ENCODE measurements at places on chromosomes 7 and 10.

DNA sequence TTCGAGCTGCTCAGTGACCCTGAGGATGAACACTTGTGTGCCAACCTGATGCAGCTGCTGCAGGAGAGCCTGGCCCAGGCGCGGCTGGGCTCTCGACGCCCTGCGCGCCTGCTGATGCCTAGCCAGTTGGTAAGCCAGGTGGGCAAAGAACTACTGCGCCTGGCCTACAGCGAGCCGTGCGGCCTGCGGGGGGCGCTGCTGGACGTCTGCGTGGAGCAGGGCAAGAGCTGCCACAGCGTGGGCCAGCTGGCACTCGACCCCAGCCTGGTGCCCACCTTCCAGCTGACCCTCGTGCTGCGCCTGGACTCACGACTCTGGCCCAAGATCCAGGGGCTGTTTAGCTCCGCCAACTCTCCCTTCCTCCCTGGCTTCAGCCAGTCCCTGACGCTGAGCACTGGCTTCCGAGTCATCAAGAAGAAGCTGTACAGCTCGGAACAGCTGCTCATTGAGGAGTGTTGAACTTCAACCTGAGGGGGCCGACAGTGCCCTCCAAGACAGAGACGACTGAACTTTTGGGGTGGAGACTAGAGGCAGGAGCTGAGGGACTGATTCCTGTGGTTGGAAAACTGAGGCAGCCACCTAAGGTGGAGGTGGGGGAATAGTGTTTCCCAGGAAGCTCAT, 1.1 kb downstream of the DDIT4 start:
- DNase-seq = no peak

GRCh38 chr10:68330852-68331454, 911 bp upstream of the HNRNPH3 start:
- DNase-seq = peak; percentile 70

GRCh38 chr7:123548406-123548805, 9.2 kb downstream of the NDUFA5 start:
- DNase-seq = no peak

GRCh38 chr10:66746246-66746645, 179.6 kb upstream of the LRRTM3 start:
- no peak for DNase-seq

- no peak for DNase-seq
Measured at GRCh38 chr10:126063353-126063791, 167.0 kb downstream of the FANK1 start.

DNA sequence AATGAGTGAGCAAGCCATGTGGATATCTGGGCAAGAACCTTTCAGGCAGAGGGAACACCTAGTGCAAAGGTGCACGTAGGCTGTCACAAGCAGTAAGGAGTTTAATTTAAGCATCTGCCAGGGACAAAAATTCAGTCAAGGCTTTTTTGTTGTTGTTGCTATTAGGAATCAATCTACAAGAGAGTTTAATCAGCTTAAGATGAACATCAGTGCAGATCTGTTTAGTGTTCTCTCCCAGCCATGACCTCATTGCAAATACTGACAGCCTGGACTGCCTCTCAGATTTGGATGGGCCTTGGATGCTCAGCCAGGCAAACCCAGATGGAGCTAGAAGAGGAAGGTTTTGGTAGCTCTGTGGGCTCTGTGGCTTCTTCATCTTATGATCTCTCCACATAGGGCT, 3.3 kb upstream of the GLCCI1 start:
- no peak for DNase-seq

DNA sequence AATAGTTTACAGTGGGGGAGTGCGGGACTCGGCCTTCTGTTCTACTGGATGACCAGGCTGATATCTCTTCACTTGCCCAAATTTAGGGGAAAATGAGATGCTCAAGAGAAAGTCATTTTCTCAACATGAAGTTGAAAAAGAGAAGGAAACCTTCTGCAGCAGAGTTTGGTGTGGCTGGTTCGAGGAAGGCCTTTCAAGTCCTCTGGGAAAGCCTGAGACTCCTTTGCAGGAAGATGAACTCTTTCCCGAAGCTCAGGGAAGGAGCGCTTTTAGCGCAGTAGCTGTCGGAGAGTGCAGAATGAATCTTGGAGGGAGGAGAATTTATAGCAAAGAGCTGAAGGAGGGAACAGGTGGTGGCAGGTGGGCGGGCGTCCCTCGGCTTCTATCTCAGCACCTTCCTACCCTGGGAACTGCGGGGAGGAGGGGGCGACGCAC, at the start of gene ATOH7:
TSS of gene ATOH7 (minus strand) at position 297 of the 435 bp plus-strand sequence. CDS start 436 bp downstream, outside the sequence.
- no peak for DNase-seq

DNA sequence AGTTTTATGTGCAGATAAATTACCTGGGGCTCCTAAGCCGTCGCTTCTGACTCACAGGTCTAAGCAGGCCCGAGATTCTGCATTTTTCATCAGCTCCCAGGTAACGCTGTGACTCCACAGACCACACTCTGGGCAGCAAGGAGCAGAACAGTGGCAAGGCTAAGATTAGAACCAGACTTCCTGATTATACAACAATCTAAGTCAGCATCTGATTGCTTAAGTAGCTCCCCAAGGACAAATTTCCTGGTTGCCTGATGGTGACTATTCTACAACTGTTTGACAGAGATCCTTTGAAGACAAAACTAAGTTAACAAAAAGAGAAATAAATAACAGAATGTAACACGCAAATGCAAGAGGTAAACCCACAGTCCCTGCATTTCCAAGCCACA, 69.0 kb downstream of the CREB3L2 start:
- no peak for DNase-seq

- peak; percentile 51 for DNase-seq
Measured at GRCh38 chr10:71392791-71393781, 3.6 kb upstream of the CDH23 start.

- DNase-seq = no peak
Measured at GRCh38 chr10:19788075-19788686, 28.1 kb upstream of the PLXDC2 start.

DNA sequence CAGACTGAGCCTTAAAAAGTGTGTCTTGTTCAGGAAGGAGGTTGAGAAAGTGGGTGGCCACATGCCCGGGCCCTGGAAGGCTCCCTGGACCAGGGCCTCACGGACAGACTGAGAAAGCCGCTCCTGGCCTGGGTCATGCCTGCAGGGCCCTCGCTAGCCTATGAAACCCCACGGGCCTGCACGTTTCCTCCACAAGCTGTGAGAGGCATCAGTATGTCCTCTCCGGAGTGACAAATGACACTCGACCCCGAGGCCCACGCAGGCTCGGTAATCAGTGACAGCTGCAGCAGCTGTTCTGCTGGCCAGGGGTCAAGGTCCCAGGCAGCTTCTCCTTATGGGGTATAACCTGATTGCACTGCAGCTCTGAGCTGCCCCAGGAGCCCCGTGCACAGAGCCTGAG, 47.6 kb downstream of the ASB13 start:
- no peak for DNase-seq

- DNase-seq = no peak
Measured at GRCh38 chr7:41134300-41135255, 568.3 kb downstream of the INHBA start.

- peak; percentile 98 for DNase-seq
Measured at GRCh38 chr7:23474094-23474828, 4.0 kb upstream of the IGF2BP3 start.

DNA sequence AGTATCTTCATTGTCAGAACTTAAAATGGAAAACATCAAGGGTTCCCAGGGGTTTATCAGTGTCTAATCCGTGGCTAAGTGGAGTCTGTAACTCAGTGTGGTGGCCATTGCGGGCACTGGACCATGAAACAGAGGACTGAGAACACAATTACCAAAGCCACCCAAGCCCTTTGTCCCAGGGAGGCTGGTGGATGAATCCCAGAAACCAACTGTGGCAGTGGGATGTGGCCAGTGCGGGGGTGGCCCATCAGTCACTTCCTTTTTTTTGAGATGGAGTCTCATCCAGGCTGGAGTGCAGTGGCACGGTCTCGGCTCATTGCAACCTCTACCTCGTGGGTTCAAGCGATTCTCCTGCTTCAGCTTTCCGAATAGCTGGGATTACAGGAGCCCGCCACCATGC, 61.8 kb downstream of the TACC2 start:
- DNase-seq = no peak

DNA sequence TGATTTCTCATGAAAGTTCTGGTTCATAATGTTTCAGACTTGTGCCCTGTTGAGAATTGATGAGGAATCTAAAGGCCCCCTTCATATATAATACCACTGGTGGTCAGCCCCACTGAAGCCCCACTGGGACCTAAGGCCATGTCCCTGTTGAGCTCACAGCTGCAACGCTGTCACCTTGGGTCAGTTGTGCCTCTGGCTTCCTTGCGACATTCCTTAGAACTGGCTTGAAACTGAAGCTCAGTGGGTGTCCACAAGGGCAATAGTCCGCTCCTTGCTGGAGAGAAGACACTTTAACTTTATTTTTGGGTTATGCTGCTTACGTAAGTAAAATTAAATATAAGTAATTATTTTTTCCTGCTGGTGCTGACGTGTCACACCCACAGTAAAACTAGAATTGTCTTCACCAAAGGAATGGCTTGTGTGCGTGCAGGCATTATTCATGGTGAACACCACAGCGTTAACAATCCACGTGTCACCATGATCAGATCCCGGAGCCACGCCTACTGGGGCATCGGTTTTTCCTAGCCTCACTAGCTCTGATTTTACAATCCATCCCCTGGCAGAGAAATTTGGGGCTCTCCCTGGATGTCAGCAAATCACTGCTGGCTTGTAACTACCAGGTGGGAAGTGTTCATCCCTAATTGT, 66.5 kb downstream of the BICC1 start:
- no peak for DNase-seq

- no peak for DNase-seq
Measured at GRCh38 chr10:86377797-86378146, 11.2 kb upstream of the GRID1 start.

DNA sequence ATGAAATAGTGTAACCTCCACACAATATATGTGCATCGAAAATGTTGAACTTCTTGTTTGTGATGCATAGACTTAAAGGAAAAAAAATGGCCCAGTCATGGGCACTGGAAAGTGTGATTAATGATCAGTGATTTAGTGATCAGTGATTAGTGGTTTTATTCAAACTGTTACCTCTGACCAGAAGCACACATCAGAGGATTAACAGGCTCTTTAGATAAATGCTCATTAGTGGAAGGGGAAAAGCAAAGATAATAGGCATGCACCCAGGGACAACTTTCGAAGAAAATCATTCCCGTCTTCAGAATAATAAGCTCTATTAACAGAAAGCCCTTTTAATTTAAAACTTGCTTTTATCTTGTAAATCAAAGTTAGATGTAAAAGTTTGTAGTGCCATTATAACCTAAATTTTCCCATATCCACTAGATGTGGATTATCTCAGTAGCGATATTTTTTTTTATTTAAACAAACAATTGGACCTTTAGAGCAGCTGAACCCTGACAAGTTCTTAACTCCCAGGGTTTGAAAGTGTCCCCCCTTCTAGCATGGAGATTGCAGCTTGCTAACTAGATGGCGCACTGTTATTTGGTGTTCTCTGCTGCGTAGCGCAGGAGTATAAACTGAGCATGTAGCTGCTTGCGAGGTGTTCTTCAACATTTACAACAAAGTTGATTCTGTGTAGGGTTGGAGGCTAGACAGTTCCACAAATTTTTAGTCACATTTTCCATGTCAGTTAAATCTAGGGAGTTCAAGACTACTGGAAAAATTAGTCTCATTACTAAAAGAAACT, at the start of gene CREB5:
TSS of gene CREB5 (plus strand) at position 643 of the 787 bp plus-strand sequence. CDS start 397 bp downstream, outside the sequence.
- no peak for DNase-seq

DNA sequence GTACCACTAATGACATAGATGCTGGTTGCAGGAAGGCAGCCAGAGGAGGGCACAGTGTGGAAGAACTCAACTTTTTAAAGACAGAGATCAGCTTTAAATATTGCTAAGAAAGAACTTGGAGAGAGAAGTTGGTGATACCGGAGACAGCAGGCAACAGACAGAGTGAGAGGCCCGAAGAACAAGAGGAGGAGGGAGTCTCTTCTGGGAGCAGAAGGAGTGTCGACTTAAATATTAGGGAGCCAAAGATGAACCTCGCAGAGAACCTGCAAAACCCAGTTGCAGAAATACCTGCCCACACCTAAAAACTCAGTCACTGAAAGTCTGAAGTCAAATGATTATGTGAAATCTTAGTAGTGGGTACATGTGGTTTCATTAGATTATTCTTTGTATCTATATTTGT, 3.4 kb upstream of the WDR86 start:
- DNase-seq = no peak

DNA sequence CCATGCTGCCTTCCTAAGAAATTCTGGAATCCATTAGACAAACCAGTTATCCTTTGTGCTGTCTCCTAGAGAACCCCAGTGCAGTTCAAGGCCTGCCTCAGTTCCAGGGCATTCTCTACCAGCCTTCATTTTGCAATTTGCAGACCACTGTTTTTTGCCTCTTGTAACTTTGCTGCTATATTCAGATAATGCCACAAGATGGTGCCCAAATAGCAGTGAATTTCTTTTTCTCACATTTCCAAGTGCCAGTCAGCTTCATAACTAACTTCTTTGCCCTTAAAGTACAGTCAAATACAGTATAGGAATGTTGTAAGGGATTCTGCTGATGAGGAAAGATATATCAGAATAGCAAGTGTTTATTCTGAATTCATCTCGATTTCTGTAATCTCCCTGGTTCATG, 25.2 kb downstream of the LOXL4 start:
- no peak for DNase-seq

GRCh38 chr7:36280840-36281812, 108.5 kb upstream of the ANLN start:
- DNase-seq = no peak

- no peak for DNase-seq
Measured at GRCh38 chr10:59903871-59904270, 2.5 kb downstream of the CCDC6 start.

DNA sequence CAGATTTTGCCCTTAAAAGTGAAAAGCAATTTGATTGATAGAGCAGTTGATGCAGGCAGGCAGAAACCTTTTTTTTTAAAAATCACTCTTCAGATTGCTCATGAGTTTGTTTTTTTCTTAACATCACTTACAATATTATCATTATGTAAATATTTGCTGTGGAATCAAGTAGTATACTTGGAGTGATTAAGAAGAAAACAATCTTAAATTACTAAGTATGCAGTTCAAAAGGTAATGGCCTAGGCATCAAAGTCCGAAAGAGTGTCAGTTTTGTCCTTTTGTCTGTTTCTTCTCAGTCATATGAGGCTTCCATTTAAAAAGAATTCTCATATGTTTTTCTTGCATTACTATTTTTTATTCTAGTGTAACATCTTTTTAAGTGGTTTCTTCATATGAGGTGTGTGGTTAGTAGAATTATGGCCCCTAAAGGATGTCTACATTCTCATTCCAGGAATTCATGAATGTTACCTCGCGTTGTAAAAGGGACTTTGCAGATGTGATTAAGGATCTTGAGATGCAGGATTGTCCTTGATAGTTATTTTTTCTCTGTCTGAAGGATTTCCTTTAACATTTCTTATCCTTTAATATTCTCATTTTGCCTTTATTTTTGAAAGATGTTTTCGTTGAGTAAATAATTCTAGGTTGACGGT, 44.0 kb downstream of the BICC1 start:
- DNase-seq = no peak

- no peak for DNase-seq
Measured at GRCh38 chr7:113936535-113936934, 17.7 kb upstream of the PPP1R3A start.

Measured in left forelimb (tissue), 1 donor.